ENCODE measurements at places on chromosomes 16 and 17.

- DNase-seq = peak; percentile 68
Observed at GRCh38 chr17:47698749-47699535, 5.0 kb downstream of the TBKBP1 start.

DNA sequence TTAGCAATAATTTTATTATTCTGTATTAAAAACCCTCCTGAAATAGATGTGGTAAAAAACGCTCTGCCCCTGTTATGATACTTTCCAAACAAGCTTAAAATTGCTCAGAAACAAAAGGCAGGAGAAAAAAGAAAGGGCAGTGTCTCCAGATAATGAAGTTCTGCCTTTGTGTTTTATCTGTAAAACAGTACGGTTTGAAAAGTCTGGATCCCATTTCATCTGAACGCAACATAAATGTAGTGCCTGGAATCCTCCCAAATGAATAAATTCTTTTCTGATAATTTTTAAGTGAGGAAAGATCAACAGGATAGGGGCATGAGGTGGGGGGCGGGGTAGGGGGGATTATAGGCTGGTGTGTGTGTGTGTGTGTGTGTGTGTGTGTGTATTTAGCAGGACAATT is 87.5 kb upstream of the SOX9 start:
- no peak for DNase-seq

DNA sequence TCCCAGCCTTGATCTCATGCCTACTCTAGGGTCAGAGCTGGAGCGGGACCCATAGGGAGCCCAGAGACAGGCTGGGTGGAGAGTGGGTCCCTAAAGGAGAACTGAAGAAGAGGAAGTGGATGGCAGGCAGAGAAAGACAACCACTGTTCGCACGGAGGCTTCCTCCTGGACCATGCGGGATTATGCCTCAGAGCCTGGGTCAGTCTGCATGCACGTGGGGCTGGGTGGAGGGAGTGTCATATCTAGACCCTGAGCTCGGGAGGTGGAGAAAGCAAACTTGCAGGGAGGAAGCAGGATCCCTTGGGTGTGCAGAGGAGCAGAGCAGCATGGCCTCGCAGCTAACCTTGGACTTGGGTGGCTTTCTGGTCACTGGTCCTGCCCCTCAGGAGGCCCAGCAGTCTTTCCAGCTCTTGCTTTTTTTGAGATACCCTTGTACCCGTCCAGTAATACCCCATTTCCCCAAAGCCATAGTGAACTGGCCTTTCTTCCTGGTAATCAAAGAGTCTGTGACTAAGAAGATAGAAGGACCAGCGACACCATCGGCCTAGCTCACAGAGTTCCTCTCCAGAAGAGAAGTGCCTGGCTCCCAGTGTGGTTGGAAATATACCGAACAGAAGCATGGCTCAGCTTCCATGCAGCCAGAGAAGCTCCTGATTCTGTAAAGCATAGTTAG is 344.2 kb downstream of the CPPED1 start:
- DNase-seq = peak; percentile 7

DNA sequence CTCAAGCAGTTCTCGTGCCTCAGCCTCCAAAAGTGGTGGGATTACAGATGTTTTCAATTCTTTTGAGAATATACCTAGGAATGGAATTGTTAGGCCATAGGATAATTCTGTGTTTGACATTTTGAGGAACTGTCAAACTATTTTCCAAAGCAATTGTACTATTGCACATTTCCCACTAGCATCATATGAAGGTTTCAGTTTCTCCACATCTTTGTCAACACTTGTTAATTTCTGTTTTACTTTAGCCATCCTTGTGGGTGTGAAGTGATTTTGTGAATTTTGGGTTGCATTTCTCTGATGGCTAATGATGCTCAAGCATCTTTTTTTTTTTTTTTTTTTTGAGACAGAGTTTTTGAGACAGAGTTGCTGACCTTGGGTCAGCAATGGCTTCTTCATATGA is 6.2 kb downstream of the NT5M start:
- DNase-seq = no peak

DNA sequence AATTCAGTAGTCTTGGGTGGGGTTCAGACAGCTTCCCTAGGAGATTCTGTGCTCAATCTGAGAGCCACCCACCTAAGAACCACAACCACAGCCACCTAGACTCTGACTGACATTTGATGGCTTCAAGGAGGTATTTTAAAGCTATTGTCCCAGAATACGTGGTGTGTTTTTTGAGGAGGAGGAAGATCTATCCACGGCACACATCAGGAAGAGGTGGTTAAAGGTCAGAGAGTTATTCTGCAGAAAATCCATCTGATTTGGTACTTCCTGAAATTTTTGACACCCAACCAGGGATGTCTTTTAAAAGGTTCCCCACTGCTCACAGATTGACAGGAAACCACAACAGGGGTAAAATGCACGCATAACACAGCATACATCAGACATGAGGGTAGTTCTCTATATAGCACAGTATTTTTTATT is 25.1 kb downstream of the SMARCE1 start:
- DNase-seq = no peak

GRCh38 chr17:58706351-58707140 is 14.1 kb downstream of the RAD51C start:
- peak; percentile 54 for DNase-seq

DNA sequence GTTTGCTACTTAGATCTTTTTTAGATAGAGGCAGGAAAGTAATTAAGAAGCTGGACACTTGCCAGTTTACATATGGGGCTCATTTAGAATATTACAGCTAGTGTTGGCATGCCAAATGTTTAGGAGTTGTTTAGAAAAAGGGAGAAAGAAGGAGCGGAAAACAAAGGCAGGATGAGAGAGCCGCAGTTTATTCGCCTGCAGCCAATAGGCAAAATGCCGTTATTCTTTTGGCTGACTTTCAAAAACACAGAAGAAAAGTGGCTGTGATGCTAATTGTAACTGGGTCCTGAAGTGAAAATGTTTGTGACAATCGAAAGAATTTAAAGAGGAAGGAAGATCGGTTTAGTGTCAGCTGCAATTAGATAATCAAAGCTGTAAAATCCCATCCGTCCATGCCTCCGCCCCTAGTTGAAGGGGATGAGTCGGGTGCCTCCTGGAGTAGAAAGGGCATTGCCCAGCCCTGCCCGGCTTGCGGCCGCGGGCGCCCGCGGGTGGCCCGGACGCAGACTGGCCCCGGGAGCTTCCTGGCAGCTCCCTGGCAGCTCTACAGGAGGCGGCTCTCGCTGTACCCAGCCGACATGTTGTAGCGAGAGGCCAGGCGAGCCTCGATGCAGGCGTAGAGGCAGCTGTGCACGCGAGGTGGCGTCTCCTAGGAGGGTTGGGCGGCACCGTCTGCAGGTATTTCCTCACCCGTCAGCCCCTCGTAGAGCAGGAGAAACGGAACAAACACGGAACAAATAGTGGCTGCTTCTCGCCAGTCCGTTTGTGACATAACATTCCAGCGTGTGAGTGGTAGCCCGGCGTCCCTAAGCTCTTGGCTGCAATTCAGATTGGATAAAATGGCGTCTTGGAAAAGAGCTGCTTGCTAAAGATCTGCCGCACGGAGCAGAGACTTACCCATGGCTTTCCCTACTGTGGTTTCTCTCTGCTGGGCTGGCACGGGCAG is 82.2 kb downstream of the TNRC6C start:
- DNase-seq = peak; percentile 28

GRCh38 chr16:55592306-55592705 is 25.8 kb downstream of the CAPNS2 start:
- DNase-seq = no peak

- DNase-seq = peak; percentile 34
Observed at GRCh38 chr16:55035029-55035428, 104.4 kb downstream of the IRX5 start.

DNA sequence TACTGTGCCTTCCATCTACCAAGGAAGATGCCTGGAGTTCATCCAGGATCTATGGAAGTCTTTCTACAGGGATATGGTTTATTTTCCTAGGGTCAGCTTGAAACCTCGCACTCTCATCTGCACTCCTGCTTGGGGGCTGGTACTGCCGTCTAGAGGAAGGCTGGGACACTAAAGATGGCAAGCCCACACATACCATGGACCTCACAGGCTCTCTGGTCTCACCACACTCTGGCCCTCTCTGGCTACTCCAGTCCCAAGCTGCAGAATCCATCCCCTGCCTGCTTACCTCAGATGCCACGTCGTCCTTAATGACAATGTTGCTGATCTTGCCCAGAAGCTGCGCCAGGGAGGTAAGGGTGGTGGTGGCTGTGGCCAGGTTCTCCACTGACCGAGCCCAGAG is 2.1 kb upstream of the UNC119 start:
- DNase-seq = no peak

DNA sequence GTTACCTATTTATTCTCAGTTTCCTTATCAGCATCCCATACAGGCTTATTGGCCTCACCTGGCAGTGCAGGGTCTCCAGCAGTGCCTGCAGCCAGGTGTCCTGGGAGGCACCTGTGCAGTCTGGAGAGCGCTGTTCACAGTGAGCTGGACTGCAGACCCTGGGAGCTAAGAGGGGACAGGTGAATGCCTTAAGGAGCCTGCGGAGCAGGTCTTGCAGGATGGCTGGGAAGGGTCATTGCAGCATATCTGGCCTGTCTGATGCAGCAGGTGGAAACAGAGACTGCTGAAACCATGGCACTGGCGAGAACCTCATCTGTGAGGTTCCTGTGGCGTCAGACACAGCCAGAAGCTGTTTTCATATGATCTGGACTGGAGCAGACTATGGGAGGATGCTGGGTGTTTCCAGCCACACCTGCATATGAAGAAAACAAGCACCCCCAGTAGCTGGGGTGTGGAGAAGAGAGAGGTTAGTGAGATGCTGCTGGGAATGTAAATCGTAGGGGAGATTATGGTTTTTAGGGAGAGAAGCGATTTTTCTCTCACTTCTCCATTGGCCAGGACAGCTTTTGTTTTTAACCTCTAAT is 77.0 kb downstream of the NTN1 start:
- DNase-seq = no peak

DNA sequence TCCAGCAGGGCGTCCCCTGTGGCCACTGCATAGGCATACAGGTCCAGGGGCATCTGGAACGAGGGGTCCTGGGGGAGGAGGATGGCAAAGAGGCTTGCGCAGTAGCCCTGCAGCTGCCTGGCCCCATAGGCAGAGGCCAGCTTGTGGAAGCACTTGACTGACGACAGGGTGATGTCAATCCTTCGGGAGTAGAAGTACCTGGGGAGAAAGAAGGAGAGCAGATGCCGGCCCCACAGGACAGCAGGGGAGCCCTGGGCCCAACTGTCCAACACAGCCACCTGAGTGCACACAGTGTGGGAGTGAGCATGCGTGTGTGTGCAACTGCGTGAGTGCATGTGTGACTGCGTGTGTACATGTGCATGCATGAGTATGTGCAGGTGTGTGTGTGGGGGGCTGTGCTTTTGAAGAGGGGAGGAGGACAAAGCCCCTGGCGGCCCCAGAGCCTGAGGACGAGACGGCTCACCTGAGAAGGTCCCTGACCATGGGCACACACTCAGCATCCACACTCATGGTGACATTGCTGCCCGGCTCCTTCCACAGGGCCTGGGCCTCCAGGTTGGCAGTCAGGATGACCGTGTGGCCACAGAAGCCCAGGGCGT is 7.1 kb downstream of the LGALS3BP start:
- no peak for DNase-seq

DNA sequence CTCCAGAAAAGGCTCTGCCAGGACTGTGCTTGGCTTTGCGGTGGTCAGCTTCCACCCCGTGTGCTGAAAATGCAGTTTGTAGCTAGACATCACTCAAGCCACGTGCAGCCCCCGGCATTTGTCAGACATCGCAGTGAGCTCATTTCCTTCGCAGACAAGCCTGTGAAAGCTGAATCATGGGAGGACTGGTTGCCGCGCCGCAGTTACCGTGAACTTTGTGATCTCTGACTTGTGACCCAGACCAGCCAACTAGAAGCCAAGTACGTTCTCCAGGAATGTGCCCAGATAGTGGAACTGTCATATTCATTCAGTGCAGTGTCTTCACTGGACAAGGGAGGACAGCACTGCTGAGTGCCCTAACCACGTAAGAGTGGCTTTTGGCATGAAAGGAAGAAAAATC is 58.1 kb downstream of the NDE1 start:
- no peak for DNase-seq

DNA sequence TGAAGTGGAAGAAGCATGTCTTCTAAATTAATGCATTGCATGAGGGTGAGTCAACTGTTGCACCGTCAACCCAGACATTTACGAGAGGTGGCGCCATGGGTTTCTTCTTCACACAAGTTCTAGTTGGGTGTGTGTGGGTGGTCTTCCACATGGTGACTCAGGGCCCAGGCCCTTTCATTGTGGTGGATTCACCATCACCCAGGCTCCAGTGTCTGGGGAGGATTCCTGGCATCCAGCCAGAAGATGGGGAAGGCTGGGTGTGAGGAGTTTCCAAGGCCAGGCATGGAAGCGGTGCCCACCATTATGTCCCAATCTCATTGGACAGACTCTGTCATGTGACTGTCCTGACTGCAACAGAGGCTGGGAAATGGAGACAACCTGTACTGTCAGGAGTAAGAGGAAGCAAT is 21.4 kb upstream of the JPH3 start:
- DNase-seq = no peak

DNA sequence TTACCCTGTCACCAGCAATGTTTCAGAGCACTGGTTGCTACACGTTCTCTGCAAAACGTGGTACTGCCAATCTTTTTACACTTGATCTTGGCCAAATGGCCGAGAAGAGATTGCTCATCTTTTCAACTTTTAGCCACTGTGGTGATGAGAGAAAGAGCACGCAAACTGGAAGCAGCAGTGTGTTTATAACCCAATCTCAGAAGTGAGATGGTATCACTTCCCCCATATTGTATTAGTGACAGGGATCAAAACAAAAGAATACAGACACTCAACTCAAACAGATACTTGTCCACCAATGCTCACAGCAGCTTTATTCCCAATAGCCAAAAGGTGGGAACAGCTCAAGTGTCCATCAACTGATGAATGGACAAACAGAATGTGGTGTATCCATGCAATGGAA is 72.1 kb upstream of the FA2H start:
- peak; percentile 26 for DNase-seq

GRCh38 chr16:28204622-28205021 is 7.1 kb downstream of the XPO6 start:
- DNase-seq = no peak

DNA sequence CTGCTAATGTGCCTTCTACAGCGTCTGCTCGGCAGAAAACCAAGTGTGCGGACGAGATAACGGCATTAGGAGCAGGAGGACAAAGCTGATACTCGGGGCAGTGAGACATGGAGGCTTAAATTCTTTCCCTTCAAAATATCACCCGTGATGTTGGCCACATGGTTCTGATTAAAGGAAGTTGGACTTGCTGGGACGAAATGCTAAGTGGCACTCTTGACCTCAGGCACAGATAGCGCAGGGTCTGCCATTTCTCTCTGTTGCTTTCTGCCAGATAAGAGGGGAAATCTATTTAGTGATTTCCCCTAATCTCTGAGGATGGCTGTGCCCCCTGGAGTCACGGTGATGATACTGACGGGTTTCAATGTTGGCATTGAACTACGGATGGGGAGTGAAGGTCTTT is 509.6 kb upstream of the EEF2KMT start:
- no peak for DNase-seq

DNA sequence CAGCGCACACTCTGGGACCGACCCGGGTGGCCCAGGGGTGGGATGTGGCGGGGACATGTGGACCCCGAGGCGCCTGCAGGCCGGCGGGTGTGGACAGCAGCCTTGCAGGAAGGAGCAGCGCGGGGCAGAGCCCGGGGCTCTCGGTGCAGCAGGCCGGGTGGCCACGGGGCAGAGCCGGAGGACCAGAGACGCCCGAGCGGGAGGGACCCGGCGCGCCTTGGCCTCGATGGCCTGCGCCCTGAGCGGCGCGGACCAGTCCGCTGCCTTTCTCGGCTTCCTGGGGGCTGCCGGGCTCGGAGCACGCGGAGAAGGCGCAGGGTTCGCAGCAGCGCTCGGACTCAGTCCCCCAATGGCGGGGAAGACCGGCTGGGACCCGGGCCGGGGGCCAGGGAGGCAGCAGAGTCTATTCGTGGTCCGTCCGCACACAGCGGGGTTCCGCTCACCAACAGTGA is 43.4 kb downstream of the OSBPL7 start:
- no peak for DNase-seq

Measured in GM12865 (cell line).